ENCODE measurements at places on chromosomes 12 and 14.

- no peak for DNase-seq
These were observed 23.9 kb downstream of the LRTM2 start for GRCh38 chr12:1844223-1844622.

- DNase-seq: no peak
These were observed 32.8 kb downstream of the NOC4L start for GRCh38 chr12:132176920-132177551.

- DNase-seq: peak; percentile 82
These were observed 5.2 kb downstream of the P2RX4 start for GRCh38 chr12:121214855-121215745.

DNA sequence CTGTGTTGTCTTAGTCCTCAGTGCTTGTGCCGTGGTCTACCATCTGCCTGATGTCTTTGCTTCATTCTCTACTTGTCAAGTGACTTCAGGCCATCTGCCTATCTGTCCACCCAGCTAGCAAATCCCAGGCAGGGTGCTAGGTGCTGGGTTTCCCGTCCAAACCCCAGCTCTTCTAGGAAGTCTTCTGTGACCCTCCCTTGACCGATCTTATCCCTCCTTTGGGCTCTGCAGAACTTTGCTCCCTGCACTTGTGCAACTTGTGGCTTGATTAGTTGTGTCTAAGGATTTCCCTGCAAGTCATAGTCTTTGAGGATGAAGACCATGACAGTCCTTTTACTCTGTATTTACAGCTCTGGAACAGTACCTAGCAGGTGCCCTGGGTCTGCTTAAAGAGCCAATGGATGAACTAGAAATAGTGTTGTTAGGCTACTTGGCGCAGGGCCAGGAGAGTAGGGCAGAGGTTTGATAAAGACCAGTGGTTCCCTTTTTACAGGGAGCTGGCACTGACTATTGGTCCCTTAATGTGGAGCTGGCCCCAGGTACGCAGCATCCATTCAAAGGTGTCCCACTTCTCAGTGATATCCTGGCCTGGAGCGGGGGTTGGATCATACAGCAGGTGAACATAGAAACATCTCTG lies 60.1 kb downstream of the ADCK1 start:
- no peak for DNase-seq

- peak; percentile 65 for DNase-seq
These were observed 11.5 kb downstream of the RITA1 start for GRCh38 chr12:113196990-113197389.

- DNase-seq: no peak
These were observed 621 bp upstream of the TMEM117 start for GRCh38 chr12:43835264-43835655.

- no peak for DNase-seq
These were observed 141.9 kb upstream of the BMP4 start for GRCh38 chr14:54098536-54098935.

DNA sequence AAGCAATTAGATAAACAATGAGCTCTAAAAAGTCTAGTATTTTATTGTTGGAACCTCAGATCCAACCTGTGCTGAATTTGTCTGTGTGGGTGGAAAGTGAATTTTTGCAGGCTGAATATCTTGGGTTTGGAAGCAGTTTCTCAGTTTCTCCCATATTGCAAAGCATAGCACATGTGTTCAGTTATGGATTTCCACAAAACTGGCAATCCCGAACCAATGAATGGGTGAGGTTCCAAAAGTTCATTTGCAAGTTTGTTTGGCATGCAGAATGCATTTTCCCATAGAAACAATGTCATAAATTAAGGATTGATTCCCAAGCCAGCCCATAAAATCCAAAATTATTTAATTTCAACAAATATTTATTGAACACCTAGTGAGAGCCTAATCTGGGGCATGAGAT lies 43.4 kb downstream of the PLXNC1 start:
- no peak for DNase-seq

GRCh38 chr14:93712838-93713724 lies 75.2 kb downstream of the PRIMA1 start:
- no peak for DNase-seq
